ENCODE measurements at places on chromosomes 2 and 18.
A peak's percentile ranks its signal among the peaks of the same experiment; 100 is the strongest.

GRCh38 chr18:53715243-53715853 is 509.1 kb downstream of the MBD2 start:
- DNase-seq = no peak

- DNase-seq = peak; percentile 84
These were observed at the start of gene ARMC9 for GRCh38 chr2:231198291-231199173. Gene ARMC9, plus strand, starts transcription at chr2:231198631. Its CDS starts 7,608 bp downstream, at chr2:231206239.

GRCh38 chr18:36831139-36831538 is 2.2 kb downstream of the KIAA1328 start:
- no peak for DNase-seq

DNA sequence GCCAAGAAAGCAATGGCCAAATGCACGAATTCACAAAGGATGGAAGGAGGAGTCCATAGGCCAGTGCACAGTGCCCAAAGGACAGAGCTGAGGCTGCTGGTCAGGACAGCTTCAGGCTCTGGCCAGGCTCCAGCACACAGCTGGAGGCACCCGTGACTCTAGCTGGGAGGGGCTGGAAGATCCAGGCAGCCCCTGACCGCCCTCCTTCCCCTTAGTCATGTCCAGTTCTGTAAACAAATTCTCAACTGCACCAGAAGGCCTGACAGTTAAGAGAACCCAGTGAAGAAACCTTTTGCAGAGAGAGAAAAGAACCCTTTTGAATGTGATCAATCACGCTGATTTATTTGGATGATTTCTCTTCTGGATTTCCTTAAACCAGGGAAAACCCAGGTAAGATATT is 7.7 kb upstream of the YWHAQ start:
- no peak for DNase-seq

DNA sequence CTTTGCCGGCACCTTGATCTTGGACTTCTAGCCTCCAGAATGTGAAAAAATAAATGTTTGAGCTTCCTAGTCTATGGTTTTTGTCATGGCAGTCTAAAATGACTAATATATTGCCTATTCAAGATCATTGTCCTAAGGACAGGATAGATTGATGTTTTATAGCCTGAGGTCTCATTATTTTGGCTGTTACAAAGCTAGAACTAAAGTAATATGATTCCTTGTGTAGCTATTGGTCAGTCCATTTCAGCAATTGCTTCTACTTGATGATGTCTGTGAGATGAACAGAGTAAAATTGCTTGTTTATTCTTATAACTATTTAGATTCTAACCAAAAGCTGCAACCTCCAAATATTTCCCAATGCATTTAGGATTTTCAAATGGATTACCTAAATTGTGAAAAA is 145.0 kb downstream of the HRH4 start:
- no peak for DNase-seq

DNA sequence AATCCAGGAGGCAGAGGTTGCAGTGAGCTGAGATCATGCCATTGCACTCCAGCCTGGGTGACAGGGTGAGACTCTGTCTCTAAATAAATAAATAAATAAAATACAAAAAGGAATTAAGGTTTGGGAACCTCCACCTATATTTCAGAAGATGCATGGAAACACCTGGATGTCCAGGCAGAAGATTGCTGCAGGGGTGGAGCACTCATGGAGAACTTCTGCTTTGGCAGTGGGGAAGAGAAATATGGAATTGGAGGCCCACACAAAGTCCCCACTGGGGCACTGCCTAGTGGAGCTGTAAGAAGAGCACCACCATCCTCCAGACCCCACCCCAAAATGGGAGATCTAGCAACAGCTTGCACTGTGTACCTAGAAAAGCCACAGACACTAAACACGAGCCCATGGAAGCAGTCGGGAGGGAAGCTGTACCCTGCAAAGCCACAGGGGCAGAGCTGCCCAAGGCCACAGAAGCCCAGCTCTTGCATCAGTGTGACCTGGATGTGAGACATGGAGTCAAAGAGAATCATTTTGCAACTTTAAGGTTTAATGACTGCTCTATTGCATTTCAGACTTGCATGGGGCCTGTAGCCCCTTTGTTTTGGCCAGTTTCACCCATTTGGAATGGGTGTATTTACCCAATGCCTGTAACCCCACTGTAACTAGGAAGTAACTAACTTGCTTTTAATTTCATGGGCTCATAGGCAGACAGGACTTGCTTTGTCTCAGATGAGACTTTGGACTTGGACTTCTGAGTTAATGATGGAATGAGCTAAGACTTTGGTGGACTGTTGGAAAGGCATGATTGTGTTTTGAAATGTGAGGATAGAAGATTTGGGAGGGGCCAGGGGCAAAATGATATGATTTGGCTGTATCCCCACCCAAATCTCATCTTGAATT is 265.3 kb downstream of the ZEB2 start:
- DNase-seq = no peak

All from coronary artery (tissue), 2 donors.